ENCODE measurements at places on chromosomes 7 and 10.
A peak's percentile ranks its signal among the peaks of the same experiment; 100 is the strongest.

DNA sequence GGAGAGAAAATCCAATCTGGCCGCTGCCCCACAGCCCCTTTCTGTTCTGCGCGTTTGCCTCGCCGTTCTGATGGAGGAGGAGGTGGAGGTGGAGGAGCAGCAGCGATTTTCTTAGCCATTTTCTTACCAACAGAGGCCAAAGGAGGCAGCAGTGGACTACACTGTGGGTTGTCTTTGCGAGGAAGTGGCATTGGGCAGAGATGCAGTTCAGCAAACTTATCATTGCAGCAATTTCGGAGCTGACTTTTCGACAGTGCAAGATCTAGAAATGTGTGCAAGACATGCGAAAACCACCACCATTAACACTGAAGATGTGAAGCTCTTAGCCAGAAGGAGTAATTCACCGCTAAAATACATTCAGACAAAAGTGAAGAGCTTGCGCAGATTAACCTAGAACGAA, 1.9 kb upstream of the ARL4A start:
- H3K36me3 ChIP-seq = no peaks in the 10 kb centered on the region
- H3K4me3 ChIP-seq = no peak overlapping the region
- H3K4me1 ChIP-seq = peaks cover 11% of the 10 kb centered on the region
- peak; percentile 17 for DNase-seq
- no peaks in the 10 kb centered on the region for H3K27me3 ChIP-seq

- H3K27ac ChIP-seq = peak overlapping the region; percentile 88
- H3K27me3 ChIP-seq = no peaks in the 10 kb centered on the region
- DNase-seq = no peak
- H3K36me3 ChIP-seq = no peaks in the 10 kb centered on the region
- H3K4me3 ChIP-seq = no peak overlapping the region
- H3K4me1 ChIP-seq = peaks cover 32% of the 10 kb centered on the region
Observed at GRCh38 chr10:122171302-122172075, 99.6 kb upstream of the BTBD16 start.

GRCh38 chr10:100566561-100566960, 30.8 kb downstream of the HIF1AN start:
- no peak for DNase-seq
- no peaks in the 10 kb centered on the region for H3K36me3 ChIP-seq
- no peak overlapping the region for H3K4me3 ChIP-seq
- H3K27me3 ChIP-seq = peaks cover 72% of the 10 kb centered on the region
- no peak overlapping the region for H3K27ac ChIP-seq
- H3K4me1 ChIP-seq = peaks cover 10% of the 10 kb centered on the region

- no peaks in the 10 kb centered on the region for H3K36me3 ChIP-seq
- H3K27ac ChIP-seq = no peak overlapping the region
- no peak for DNase-seq
- peaks cover 13% of the 10 kb centered on the region for H3K4me1 ChIP-seq
- no peak overlapping the region for H3K4me3 ChIP-seq
- H3K27me3 ChIP-seq = no peaks in the 10 kb centered on the region
Observed at GRCh38 chr7:4634166-4634565, 47.9 kb upstream of the FOXK1 start.

GRCh38 chr7:34117573-34117972, 212.2 kb downstream of the BMPER start:
- no peaks in the 10 kb centered on the region for H3K36me3 ChIP-seq
- H3K27ac ChIP-seq = no peak overlapping the region
- no peaks in the 10 kb centered on the region for H3K27me3 ChIP-seq
- no peak overlapping the region for H3K4me3 ChIP-seq
- DNase-seq = no peak

GRCh38 chr7:108096996-108097395, 33.2 kb downstream of the LAMB4 start:
- DNase-seq = no peak
- H3K4me1 ChIP-seq = no peaks in the 10 kb centered on the region
- H3K27me3 ChIP-seq = no peaks in the 10 kb centered on the region
- no peak overlapping the region for H3K27ac ChIP-seq
- H3K36me3 ChIP-seq = no peaks in the 10 kb centered on the region

GRCh38 chr7:153522261-153522660, 529.9 kb upstream of the DPP6 start:
- H3K27me3 ChIP-seq = no peaks in the 10 kb centered on the region
- H3K27ac ChIP-seq = no peak overlapping the region
- no peak overlapping the region for H3K4me3 ChIP-seq
- DNase-seq = no peak
- H3K4me1 ChIP-seq = no peaks in the 10 kb centered on the region

DNA sequence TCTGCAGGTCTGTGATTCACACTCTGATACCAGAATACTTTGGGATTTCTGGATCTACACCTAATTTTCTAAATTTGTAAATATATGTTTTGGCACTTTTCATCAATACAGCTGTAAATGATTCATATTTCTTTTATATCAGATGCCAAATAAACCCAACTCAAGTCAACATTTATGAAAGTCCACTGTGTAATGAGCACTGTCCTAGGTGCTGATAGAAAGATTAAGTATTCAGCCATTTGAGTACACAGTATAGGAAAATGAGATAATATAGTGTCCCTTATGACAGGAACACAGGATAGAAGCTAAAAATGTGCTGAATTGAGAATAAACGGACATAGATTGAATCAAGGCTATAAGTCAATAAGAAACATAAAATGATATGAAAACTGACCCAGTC, 6.4 kb downstream of the ANXA7 start:
- H3K27me3 ChIP-seq = no peaks in the 10 kb centered on the region
- H3K4me1 ChIP-seq = peaks cover 76% of the 10 kb centered on the region
- H3K4me3 ChIP-seq = no peak overlapping the region
- DNase-seq = no peak

DNA sequence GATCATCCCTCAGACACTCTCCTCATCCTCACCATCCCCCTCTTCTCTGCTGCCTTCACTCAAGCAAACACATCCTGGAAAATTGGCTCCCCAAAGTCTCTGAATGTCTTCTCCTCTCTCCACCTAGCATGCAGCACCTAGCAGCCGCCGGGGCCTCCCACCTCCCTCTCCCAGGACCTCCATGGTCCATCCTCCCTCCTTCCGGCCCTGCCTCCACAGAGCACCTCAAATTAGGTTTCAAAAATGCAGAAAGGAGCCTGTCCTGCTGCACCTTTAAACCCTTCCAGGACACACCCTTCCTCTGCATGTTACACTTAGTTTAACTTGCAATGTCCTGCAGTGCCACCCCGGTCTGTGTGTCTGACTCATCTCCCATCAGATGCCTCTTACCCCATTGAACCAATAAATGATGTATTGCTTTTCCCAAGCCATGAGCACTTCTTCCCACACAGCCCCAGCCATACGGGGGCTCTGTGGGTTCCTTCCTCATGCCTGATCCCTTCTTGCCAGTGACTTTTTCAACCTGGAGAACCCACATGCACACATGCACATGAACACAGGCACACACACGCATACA, 582.5 kb upstream of the MGMT start:
- H3K36me3 ChIP-seq = no peaks in the 10 kb centered on the region
- no peak overlapping the region for H3K27ac ChIP-seq
- H3K4me3 ChIP-seq = no peak overlapping the region
- H3K4me1 ChIP-seq = no peaks in the 10 kb centered on the region
- DNase-seq = no peak

- peaks cover 43% of the 10 kb centered on the region for H3K4me1 ChIP-seq
- H3K4me3 ChIP-seq = no peak overlapping the region
- H3K36me3 ChIP-seq = no peaks in the 10 kb centered on the region
- DNase-seq = no peak
Observed at GRCh38 chr10:103550229-103550628, 56.7 kb downstream of the NEURL1 start.

DNA sequence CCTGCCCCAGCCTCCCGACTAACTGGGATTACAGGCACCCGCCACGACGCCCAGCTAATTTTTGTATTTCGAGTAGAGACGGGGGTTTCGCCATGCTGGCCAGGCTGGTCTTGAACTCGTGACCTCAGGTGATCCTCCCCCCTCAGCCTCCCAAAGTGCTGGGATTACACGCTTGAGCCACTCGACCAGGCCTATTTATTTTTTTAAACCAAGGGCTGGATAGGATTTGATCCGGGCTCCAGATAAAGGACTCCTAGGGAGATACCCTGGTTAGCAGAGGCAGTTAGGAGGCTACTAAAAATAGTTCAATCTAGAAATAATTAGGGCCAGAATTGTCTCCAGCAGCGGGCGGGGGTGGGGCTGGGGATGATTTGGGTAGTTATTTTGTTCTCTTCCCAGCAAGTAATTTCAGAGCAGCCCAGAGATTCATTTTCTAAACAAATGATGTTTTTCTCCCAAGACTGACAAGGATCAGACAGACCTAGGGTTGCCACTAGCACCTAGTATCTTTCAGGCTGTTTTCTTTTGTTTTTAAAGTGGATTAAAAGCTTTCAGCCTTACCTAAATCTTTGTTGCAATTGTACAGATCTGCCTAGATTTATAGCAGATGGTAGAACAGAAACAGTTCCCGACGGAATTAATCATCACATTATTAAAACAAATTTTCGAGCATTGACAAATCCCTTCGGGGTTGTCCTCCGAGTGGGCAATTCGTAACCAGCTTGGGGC, 859 bp upstream of the SMC3 start:
- H3K4me1 ChIP-seq = peaks cover 29% of the 10 kb centered on the region
- no peaks in the 10 kb centered on the region for H3K27me3 ChIP-seq
- H3K4me3 ChIP-seq = peak overlapping the region; percentile 86
- H3K27ac ChIP-seq = peak overlapping the region; percentile 98
- no peaks in the 10 kb centered on the region for H3K36me3 ChIP-seq
- no peak for DNase-seq

DNA sequence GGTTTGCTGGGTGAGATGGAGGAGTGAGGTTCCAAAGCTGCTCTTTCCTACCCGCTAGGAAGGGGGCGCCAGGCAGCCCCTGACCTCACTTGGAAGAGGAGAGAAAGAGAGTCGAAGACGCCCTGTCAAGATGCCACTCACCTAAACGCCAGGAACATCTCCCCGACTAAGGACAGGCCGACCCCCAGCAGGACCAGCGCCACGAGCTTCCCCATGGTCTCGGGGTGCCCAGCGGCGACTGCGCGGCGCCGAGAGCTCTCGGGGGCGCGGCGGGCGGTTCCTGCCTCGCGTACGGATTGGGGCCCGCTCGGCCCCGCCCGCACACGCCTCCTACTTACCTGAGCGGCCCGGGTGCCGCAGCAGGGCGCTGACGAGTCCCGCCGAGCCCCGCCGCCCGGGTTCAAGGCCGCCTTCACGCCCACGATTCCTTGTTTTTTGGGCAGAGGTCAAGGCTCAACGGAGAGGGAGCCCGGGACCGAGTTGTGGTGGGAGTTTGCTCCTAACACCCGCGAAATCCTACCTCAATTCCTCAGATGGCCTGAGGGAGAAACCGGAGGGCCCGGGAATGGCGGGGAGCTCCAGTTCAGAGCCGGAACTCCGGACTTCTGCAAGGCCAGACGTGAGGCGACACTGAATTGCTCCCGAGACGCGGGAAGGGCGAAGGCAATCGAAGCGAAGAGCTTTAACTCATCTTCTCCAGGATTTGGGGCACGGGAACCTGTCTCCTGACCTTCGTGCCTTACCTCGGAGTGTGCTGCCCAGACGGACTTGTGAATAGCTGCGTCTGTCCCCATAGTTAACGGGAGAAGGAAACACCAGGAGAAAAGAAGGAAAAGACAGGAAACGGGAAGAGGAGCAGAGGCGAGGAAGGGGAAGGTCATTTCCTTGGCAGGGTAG, at the start of gene PON3:
Gene PON3 (minus strand): TSS at position 240 of the 897 bp plus-strand sequence. CDS start 25 bp downstream, at position 215.
- no peaks in the 10 kb centered on the region for H3K36me3 ChIP-seq
- H3K4me1 ChIP-seq = no peaks in the 10 kb centered on the region
- peaks cover 4% of the 10 kb centered on the region for H3K27me3 ChIP-seq
- H3K4me3 ChIP-seq = peak within 1 kb of the TSS; percentile 49

- no peak overlapping the region for H3K4me3 ChIP-seq
- no peak for DNase-seq
- no peaks in the 10 kb centered on the region for H3K27me3 ChIP-seq
- H3K4me1 ChIP-seq = peaks cover 34% of the 10 kb centered on the region
- peak overlapping the region; percentile 79 for H3K27ac ChIP-seq
Observed at GRCh38 chr10:3747984-3748383, 37.0 kb downstream of the KLF6 start.

DNA sequence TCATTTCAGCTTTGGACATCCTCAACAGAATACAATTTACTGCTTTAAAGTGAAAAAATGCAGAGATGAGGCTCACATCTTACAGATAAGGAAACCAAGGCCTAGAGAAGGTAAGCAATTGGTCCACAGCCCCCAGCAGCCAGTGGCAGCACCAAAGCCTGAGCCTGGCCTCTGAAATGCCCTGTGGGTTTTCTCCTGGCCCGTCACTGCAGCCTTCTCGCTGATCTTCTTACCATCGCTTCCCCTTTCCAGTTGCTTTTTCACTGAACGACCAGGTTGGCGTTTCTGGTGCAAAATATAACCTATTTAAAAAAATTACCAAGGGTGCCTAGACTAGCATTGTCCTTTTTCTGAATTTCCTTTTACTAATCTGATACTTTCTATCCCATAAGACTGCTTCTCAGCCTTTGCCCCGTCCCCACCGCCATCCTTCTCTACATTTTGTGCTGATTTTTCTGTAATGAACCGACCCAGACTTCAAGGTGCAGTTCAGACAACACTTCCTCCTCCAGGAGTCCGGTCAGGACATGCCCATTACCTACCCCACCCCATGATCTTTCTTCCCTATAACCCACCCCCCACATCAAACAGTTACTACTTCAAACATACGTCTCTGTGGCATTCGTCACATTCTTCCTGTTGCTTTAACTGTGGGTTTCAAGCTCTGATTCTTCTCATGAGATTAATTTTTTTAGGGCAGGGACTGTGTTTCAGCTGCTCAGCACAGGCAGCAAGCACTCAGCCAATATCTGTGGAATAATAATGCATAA, 289.4 kb downstream of the DNAJB6 start:
- DNase-seq = no peak
- H3K36me3 ChIP-seq = no peaks in the 10 kb centered on the region
- H3K27me3 ChIP-seq = no peaks in the 10 kb centered on the region
- no peak overlapping the region for H3K27ac ChIP-seq
- no peaks in the 10 kb centered on the region for H3K4me1 ChIP-seq
- no peak overlapping the region for H3K4me3 ChIP-seq

DNA sequence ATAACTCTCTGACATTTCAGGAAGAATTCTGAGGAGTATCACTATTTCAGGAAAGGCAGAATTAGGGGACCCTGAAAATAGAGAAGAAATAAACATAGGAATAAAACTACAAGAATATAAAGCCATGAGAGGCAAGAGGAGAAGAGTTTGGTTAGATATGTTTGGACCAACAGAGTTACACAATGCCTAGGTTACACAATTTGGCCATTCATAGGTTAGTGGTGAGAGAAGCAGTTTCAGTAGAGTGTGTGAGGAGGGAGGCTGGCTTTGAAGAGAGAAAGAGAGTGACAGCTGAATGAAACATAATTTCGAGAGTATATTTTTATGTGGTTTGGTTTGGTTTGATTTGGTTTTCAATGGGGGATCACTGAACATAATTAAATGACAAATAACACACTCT, 783.2 kb upstream of the LRRN3 start:
- H3K4me1 ChIP-seq = no peaks in the 10 kb centered on the region
- no peak overlapping the region for H3K4me3 ChIP-seq
- H3K36me3 ChIP-seq = no peaks in the 10 kb centered on the region
- H3K27me3 ChIP-seq = no peaks in the 10 kb centered on the region

- no peaks in the 10 kb centered on the region for H3K36me3 ChIP-seq
- no peak overlapping the region for H3K27ac ChIP-seq
- no peaks in the 10 kb centered on the region for H3K27me3 ChIP-seq
- H3K4me3 ChIP-seq = no peak overlapping the region
Observed at GRCh38 chr7:44046321-44047061, 2.0 kb downstream of the DBNL start.

Data from gastrocnemius medialis (tissue), 4 donors.